AG08396 (cell line): ENCODE measurements at places on chromosomes 6 and 20.
A peak's percentile ranks its signal among the peaks of the same experiment; 100 is the strongest.

GRCh38 chr6:150745896-150746295 lies 119.6 kb upstream of the MTHFD1L start:
- DNase-seq: no peak

DNA sequence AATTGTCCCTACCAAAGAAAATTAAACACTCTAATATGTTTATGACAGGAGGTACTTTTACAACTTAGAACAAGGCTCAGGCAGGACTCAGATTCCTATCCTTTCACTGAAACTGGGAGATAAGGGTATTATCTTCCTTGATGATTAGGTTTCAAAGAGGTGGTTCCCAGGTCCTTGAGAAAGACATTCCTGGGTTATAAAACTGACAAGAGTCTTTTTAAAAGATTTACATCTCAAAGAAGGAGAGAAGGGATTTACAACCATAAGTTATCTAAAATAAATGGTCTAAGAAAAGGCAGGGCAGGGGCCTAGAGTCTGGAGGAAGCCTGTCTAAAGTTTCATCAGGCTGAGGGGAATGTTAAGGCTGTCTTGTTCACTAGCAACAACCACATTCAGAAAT lies 1492.5 kb downstream of the HACE1 start:
- DNase-seq: no peak

- DNase-seq: no peak
Measured at GRCh38 chr6:85644279-85644762, 1.6 kb upstream of the SYNCRIP start.

DNA sequence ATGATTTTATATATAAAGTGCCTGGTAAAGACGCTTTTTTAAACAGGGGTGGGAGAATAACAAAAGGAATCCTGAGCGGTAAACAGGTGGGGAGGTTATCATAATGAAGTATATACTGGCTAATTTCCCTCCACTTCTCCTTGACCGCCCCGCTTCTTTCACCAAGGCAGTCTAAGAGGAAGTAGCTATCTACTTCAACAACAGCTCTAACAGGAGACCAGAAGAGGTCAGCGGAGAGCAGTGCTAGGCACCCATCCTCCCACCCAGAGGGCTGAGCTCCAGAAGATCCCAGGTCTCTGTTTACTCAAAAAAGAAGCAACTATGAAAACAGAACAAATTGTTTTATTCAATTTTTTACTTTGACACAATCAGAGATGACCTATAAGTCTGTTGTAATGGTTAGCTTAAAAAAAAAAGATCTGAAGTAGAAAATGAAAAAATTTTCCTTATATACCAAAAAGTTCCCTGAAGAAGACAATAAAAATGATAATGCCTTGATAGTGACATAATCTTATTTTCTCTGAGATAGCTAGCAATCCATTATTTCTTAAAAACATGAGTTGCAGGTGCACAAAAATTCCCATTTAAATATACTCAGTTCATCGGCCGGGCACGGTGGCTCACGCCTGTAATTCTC lies 141.1 kb downstream of the PDSS2 start:
- DNase-seq: peak; percentile 64

- no peak for DNase-seq
Measured at GRCh38 chr6:47061309-47062300, 19.5 kb upstream of the ADGRF1 start.

GRCh38 chr6:164409309-164410009 lies 899.9 kb downstream of the C6orf118 start:
- no peak for DNase-seq

GRCh38 chr6:107657755-107658461 lies 166.2 kb downstream of the SCML4 start:
- DNase-seq: peak; percentile 85

DNA sequence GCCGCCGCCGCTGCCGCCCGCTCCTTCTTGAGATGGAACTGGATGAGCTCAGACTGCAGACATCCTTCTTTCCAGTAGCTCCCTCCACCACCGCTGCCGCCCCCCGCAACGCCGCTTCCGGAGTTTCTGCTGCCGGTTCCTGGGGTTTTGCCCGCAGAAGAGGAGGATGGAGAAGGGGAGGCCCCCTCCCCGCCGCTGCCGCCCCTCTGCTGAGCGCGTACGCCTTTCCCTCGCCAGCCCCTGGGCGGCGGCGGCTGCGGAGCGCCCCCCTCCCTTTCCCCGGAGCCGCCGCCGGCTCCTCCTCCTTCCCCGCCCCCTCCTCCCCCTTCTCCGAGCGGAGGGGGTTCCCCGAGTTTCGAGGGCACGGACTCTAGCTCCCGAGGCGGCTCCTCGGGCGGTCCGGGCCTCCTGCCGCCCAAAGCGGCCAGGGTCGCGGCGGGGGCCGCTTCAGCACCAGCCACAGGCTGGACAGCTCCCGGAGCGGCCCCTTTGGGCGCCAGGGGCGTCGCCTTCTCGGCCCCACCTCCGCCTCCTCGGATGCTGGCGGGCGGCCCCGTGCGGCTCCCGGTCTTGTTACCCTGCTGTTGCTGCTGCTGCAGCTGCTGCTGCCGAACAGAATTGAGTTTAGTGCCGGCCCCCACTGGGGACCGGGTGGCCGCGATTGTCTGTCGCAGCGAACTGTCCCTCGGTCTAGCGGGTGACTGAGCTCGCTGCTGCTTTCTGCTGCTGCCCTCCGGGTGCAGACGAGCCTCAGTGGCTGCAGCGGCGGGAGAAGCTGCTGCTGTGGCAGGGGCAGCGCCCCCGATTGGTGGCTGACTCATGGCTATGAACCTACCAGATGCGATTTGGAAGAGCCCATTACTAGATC lies 3.1 kb downstream of the MTCL3 start:
- DNase-seq: peak; percentile 88

DNA sequence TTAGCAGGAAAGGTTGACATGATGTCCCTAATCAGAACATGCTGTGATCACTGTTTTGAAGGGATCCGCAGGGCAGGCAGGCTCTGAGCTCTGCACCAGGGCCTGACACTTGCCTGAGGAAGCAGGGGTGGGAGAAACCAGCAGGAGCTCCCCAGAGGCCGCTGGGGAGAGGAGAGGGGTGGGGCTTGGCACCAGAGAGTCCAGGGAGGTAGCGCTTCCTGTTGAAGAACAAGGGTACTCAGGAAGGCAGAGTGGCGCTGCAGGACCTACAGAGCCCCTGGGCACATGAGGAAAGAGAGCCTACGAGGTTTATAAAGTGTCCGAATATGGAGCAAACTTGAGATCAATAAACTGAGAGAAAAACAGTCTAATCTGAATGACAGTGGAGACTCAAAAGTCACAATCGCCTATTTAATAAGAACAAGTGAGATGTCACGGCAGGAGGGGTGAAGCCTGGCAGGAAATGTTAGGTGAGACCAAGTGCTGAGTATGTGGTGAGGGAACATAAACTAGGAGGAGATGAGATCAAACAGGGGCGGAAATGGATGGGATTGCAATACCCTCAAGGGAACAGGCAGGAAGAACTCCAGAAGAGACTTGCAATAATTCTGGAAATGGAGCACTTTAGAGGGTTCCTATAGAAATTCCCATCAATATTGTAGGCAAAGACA lies 5.8 kb upstream of the TBXT start:
- DNase-seq: no peak

- DNase-seq: no peak
Measured at GRCh38 chr6:73081955-73082354, 143.3 kb downstream of the KHDC1L start.

DNA sequence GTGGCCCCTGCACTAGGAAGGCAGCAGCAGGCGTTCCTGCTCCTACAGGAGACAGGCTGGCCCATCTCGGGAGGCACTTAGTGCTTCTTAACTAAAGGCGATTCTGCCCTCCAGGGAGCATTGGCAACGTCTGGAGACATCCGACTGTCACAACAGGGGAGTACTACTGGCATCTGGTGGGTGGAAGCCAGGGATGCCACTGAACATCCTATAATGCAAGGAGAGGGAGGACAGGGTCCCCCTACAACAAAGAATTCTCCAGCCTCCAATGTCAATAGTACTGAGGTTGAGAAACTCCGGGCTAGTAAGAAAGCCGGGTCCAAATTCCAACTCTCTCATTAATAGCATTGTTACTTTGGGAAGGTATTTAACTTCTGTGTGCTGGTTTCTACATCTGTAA lies 119.4 kb upstream of the ARMC2 start:
- no peak for DNase-seq

DNA sequence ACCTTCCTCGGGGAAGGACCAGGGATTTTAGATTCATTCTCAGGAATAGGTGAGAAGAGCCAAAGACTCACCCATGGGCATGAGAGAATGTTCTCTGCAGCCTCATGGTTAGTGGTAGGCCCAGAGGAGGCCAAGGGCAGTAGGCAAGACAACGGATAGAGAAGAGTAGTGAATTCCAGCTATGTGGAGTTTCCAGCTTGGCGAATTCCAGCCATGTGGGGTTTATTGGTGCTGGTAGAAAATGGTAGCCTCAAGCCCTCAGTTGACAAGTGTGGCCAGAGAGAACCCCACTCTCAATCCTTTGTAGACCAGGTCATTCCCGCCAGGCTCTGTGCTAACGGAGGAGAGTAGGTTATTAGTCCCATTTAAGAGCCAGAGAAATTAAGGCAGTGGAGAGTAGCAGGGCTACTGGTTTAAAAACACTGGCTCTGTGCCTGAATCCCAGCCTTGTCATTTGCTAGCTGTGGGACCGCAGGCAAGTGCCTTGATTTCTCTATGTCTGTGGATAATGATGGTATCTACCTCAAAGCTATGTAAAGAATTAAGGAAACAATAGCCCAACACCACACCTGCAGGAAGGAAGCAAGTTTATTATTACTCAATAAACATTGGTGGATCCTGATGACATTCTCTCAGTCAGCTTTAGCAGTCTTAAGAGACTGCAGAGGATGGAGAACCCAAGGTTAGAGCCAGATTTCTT lies 2.0 kb upstream of the SLC9A8 start:
- DNase-seq: no peak

- peak; percentile 4 for DNase-seq
Measured at GRCh38 chr6:20978151-20978614, 443.9 kb downstream of the CDKAL1 start.

DNA sequence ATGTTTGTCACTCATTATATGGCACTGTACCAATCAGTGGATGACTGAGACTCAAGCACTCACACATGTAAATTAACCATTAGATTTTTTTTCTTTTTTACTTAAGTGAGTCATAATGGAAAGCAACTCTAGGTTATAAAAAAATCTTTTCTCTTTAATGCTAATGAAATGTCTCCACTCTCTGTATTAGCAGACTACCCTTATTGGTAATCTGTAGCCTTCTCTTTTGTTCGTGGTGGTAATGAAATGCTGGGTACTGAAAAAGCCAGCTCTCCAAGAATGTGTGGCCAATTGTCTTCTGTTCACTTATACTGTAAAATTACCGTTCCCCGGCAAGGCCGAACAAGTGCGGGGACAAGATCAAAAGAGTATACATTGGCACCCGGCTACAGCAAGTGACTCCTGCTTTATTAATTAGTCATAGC lies 69.0 kb downstream of the AFG1L start:
- no peak for DNase-seq

GRCh38 chr20:38550274-38550673 lies 30.7 kb upstream of the ADIG start:
- DNase-seq: no peak

DNA sequence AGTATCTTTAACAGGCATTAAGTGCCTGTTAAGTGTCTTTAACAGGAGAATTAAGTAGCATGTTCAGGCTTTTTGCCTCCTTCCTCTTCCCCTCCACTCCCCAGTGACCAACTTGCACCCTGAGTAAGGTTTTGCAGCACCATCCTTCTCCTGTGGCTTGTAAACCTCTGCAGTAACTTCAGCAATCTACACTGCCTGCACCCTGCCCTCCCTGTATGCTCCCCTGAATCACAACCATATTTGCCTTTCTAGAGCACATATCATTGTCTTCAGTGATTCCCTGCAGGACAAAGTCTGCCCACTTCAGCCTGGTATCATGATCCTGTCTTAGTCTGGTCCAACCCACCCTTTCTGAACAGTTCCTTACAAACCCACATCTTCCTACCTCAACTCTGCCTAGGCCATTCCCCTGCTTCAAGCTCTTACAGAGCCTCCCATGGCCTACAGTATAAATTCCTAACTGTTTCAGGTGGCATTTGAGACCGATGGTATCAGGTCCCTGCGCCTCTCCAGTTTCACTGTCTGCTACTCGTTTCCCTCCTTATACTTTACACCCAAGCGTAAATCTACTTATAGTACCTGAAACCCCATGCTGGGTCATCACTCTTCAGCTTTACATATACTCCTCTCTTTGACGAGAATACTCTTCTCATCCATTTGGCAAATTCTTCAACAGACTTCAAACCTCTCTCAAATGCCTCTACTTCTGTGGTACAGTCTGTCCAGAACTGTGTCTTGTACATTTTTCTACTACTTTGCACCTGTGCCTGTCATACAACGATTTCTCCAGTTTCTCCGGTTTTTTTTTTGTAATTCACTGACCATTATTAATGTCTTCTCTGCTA lies 69.8 kb downstream of the ZHX3 start:
- no peak for DNase-seq

DNA sequence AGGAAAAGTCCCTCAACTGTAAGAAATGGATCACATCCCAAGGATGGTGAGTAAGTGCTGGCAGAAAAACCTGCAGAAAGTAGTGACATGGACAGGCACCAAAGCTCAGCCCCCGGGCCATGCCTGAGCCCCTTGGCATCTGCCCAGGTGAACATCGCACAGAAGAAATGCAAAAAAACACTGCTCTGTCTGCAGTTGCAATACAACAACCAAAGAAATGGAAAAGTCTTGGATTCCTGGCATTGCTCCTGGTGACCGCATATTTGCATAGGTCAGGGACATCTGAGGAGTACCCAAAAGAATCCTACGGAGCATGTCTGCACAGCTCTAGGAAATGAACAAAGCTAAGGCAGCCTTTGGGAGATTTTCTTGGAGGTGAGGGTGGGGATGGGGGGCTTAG lies 63.1 kb upstream of the PTPRT start:
- DNase-seq: no peak

DNA sequence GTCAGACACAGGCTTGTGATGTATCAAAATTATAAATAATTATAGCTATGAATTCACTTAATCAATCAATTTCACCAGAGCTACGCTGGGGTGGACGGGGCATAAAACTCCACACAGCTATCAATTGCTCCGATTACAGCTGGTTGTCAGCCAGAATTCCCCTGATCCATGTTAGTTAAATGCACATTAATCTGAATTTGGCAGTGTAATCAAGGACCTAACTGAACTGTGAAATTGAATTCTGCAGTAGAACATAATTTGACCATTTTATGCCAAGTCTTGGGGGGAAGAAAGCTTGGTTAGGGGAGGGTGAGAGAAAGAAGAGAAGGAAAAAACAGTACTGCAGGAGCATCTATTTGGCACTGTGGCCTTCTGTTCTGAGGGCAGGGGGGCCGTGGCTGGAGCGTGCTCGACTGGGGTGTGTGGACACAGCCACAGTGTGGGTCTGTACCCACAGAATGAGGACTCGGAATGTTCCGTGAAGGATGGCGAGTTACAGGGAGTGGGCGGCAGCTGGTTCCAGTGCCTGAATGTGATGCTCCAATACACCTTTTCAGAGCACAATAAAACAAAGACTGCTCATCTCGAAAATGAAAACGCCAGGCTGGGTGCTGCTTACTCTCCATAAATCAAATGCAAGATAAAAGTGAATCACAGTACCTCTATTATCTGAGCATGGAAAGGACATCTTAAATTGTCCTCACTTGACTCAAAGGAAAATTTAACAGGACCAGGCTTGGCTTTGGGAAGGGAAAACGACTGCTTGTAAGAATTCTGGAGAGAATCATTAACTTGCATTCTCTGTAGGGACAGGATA lies 59.2 kb downstream of the LAMP5 start:
- DNase-seq: no peak
